Activated CD8-positive, alpha-beta T cell treated with anti-CD3 and anti-CD28 coated beads for 36 hours (primary cell): ENCODE measurements at places on chromosomes 5 and 9. TPM values are rescaled to one million over a fixed set of nuclear protein-coding genes. Genes with fewer than 3 reads are reported as not detected.

GRCh38 chr5:64977779-64978178, 209.0 kb downstream of the CWC27 start:
- H3K27ac ChIP-seq = no peak overlapping the region
- H3K4me3 ChIP-seq = no peak overlapping the region
- no peaks in the 10 kb centered on the region for H3K27me3 ChIP-seq
- peaks cover 28% of the 10 kb centered on the region for H3K36me3 ChIP-seq

DNA sequence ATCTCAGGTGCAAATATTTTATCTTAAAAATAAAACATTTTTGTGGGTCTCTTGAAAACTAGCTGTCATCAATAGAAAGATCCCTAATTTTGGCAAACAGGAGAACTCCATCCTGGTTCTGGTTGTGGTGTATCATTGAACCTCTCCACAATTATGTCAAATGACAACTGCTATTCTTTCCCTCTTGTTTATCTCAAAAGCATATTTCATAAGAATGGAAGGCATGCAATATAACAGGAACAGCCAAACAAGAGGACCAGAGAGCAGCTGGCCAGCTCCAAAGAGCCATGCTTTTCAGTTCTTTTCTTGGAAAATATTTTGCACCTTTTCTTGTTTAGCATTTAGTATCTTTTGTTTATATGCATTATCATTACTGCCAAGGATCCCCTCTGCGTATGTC, 125.4 kb downstream of the ADAMTS6 start:
- H3K27ac ChIP-seq = no peak overlapping the region
- H3K4me3 ChIP-seq = no peak overlapping the region
- no peaks in the 10 kb centered on the region for H3K4me1 ChIP-seq
- no peak for DNase-seq

DNA sequence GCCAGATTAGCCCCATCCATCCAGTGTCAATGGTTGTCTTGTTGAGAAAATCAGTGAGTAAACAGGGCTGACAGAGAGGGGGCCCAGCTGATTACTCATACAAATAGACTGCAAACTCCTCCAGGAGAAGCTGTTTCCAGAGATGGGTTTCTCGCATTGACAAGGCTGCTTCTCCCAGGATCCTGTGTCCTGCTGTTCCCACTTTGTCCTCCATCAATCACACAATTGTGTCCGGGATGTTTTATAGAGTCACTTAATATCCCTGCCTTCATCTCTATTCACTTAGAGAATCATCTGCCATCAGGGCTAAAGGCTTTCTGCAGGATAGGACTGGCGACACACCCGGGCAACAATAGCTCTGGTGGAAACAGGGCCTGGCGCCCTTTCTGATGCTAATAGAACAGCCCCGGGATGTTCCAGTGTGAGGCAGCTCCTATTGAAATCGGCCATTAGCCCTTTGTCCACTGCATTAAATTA, 71.7 kb upstream of the TBCA start:
- H3K27me3 ChIP-seq = peaks cover 50% of the 10 kb centered on the region
- H3K36me3 ChIP-seq = no peaks in the 10 kb centered on the region

Gene IL5
- 1.6 TPM for total RNA-seq

Gene DDX4
- total RNA-seq = not detected

Gene HRH2
- 24.5 TPM for total RNA-seq
